ENCODE measurements at places on chromosomes 16 and 17.

DNA sequence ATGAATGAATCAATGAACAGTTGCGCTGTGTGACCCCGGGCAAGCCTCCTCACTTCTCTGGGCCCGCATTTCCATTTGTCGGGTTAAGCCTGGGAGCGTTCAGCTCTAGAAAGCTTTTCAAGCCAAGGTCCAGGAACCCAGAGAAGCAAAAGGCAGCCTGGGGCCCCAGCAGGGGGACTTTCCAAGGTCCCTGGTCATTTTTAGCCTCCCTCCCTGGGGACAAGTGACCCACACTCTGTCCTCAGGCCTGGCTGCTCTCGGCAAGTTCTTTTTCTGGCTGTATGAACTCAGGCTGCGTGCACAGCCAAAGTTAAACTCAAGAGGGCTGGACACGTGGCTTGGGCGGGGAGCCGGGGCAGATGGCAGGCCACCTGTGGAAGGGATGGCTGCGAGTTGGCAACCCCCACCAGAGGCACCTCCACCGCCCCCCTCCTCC, 41.4 kb upstream of the CIBAR2 start:
- no peak for DNase-seq

DNA sequence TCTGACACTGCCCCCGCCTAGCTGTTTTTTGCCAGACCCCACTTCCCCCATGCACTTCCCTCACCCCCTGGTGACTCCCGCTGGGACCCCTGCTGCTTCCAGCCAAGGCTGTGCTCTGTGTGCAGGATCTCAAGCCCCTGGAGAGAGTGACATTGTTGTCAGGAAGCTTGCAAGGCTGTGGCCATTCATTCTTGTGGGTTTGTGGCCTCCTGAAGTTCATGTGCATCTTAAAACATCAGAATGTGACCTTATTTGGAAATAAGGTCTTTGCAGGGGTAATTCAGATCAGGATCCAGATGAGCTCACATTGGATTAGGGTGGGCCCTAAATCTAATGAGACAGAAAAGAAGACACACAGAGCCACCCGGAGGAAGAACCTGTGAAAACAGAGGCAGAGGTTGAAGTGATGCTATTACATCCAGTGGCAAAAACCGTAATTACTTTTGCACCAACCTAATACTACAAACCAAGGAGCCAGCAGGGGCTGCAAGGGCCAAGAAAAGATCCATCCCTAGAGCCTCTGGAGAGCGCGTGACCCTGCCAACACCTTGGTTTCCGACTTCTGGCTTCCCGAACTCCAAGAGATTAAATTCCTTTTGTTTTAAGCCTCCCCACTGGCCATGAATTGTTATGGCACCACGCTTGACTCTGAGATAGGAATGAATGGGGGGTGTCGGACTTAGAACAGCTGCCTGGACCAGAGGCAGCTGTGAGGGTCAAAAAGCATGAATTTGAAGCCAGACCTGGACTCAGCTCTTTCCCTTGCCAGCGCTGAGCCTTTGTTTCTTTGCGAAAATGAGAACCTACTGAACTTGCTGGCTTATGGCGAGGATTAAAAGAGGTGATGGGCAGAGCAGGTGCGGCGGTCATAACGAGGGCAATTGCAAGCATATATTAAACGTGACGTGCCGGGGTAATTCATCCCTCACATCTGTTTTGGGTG, 75.5 kb downstream of the BMERB1 start:
- DNase-seq, result peak; percentile 48

GRCh38 chr16:3595110-3595486, 16.3 kb downstream of the SLX4 start:
- no peak for DNase-seq

DNA sequence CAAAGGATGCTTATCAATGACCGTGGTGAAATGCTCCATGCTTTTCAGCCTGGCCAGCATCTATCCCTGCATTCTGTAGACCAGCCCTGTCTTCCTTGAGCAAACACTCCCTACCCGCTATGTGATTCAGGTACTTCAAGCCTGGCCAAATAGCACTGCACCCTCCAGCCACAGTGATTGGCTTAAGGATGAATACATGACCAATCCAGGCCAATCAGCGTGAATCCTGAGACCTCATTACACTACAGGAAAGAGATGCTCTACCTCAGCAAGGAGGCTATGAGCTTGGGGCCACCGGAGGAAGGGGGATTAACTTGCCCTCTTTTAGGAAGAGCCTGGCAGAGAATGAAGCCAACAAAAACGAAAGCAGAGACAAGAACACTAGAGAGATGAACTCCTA, 162.5 kb downstream of the ZNF423 start:
- no peak for DNase-seq

DNA sequence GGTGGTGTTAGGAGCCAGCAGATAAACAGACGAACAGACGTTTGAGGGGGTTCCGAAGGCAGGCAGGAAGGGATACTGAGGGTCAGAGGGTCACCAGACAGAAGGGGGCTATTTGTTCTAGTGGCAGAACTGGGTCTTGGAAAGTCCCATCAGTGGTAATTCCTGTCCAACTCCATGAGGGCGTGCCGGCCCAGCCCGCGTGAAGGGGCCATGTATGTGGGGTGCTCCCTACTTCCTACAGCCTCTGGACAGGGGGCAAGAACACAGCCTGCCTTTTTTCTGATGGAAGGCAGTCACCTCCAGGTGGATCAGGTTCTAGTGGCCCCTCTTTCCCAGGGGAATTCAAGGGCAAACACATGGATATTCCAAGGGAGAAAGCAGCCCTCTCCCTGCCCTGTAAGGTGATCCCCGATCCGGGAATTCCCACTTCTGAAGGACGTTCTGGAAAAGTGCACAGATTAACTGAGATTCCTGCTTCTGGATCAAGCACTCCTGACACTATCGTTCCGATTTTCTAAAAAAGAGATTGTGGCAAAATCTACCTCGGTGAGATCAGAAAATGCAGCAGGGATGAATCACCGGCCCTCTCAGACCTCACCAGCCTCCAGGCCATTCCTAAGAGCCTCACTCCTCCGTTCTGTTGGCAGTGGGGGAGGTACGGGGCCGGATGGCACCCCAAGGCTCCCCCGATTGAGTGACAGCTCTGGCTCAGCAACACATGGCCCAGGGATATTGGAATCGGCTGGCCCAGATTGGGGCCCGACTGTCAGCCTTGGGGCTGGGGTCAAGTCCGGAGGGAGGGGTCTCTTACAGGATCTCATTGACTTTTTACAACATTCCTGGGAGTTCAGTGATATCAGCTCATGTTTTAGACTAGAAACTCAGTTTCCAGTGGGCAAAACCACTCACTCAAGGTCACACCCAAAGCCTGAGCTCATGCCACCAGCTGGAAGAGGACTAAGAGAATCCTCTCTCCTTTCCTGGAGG, 12.4 kb downstream of the STX1B start:
- DNase-seq, result no peak

- DNase-seq, result peak; percentile 25
These were observed 415.0 kb upstream of the XYLT1 start for GRCh38 chr16:17885659-17886207.

DNA sequence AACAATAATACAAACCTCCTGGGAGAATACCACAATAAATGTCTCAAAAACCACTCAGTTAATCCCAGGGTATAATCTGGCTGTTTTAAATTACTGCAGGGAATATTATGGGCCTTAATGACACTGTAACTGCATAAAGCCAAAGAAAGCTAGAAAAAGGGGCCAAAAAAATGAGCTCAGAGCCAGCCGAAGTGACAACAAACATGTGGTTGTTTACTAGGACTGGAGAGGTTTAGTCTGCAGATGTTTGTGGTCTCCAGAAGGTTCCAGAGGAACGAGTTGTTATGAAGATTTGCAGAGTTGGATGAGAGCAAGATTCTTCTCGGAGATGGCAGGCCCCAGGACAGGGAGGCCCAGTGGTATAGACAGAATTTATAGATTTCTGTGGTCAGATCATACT, 97.1 kb upstream of the AKTIP start:
- no peak for DNase-seq

- no peak for DNase-seq
These were observed 151.0 kb downstream of the SHISA9 start for GRCh38 chr16:13052431-13052830.

GRCh38 chr16:86428729-86429517, 81.4 kb upstream of the FOXF1 start:
- peak; percentile 23 for DNase-seq

GRCh38 chr17:46782250-46782953, 36.1 kb downstream of the WNT3 start:
- no peak for DNase-seq

DNA sequence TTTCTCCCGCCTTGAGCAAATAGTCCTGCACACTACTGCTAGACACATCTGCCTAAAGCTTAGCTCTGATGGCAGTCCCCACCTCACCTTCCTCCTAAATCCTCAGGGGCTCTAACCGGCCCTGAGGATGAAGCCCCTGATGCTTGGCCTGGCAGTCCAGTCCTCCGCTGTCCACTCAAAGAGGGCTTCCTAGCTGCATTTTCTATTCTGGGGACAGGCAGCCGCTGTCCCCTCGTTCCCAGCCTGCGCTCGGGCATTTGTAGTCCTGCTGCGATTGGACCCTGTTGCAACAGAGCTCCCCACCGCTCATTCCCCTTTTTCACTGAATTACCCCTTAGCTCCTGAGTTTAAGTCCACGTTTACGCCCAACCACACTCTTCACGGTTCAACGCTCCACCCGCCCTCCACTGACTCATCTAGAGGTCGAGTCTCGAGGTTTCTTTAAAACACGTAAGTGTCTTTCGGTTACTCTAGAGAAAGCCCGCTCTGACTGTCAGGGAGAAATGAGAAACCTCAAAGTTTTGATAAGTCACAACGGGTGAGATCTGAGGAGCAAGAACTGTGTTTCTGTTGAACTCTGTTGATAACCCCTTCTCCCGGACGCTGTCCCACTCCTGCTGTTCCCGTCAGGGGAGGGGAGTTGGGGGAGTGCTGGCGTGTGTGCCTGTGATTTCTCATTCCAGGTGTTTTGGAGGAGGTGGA, 4.5 kb downstream of the CCR7 start:
- no peak for DNase-seq

GRCh38 chr17:74545843-74546230, at the start of gene CD300C:
Gene CD300C, minus strand, starts transcription at chr17:74546115. Its CDS starts 333 bp downstream, at chr17:74545782.
- DNase-seq, result no peak

DNA sequence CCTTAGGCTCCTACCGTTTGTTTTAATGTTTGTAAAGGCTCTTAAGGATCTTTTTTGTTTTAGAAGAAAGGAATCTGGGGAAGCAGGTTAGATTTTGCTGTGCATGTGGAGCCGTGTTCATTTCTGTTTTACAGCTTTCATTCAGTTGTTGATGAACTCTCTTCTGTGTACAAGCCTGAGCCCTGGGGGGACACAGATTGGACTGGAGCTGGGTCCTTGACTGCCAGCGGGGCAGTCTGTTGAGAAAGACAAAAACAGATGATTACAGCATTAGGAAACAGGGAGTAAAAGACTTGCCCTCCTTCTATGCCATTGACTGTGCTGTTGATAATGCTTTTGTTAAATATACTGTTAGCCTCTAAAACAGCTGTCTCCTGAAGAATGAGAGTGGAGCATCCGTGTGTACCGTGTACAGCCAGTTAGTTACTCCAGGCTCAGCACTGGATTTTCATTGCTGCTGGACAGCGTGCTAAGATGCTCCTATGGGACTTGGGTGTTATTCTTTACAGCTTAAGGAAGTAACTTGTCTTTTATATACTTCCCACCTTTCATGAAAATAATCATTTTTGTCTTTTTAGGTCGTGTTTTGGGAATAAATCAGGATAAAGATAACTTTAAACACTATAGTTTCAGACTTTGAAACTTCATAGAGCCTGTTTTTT, 3.2 kb downstream of the MAP1LC3B start:
- DNase-seq, result no peak

- DNase-seq, result no peak
These were observed 1.3 kb downstream of the ATP5MC1 start for GRCh38 chr17:48893646-48894508.

- no peak for DNase-seq
These were observed 18.2 kb downstream of the EMC8 start for GRCh38 chr16:85781156-85781555.

- DNase-seq, result peak; percentile 45
These were observed 454.8 kb upstream of the CDH11 start for GRCh38 chr16:65576631-65577030.

GRCh38 chr17:7523033-7523432, 25.8 kb upstream of the TNFSF12 start:
- peak; percentile 50 for DNase-seq

- no peak for DNase-seq
These were observed 209.3 kb downstream of the MSI2 start for GRCh38 chr17:57465610-57466009.

GRCh38 chr17:63679214-63679613, 20.7 kb downstream of the LIMD2 start:
- DNase-seq, result no peak

GRCh38 chr17:34246446-34246845, 8.6 kb upstream of the CCL2 start:
- DNase-seq, result no peak

DNA sequence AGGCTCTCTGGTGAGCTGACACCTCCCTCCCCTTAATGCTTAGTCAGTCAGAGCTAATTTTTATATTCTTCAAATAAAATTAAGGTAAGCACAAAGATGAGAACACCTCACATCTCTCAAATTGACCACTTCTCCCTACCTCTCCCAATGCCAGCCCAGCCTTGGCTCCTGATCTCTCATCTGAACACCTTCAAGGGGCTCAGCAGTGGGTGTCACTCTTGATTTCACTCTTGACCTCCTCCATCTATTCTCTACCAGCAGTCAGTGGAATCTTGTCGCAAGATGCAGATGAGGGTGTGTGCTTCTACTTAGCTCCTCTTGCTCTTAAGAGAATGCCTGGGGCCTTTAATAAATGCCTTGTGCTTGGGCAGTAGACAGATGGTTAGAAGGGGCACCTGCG, 309.0 kb upstream of the IRX3 start:
- DNase-seq, result no peak

- DNase-seq, result no peak
These were observed 323.8 kb upstream of the ZFHX3 start for GRCh38 chr16:73371584-73372319.

- no peak for DNase-seq
These were observed 49.2 kb downstream of the NOS2 start for GRCh38 chr17:27751166-27751565.

- DNase-seq, result no peak
These were observed 45.3 kb downstream of the MPRIP start for GRCh38 chr17:17087424-17088015.

GRCh38 chr17:37848690-37849616, 75.3 kb upstream of the TBC1D3K start:
- no peak for DNase-seq

DNA sequence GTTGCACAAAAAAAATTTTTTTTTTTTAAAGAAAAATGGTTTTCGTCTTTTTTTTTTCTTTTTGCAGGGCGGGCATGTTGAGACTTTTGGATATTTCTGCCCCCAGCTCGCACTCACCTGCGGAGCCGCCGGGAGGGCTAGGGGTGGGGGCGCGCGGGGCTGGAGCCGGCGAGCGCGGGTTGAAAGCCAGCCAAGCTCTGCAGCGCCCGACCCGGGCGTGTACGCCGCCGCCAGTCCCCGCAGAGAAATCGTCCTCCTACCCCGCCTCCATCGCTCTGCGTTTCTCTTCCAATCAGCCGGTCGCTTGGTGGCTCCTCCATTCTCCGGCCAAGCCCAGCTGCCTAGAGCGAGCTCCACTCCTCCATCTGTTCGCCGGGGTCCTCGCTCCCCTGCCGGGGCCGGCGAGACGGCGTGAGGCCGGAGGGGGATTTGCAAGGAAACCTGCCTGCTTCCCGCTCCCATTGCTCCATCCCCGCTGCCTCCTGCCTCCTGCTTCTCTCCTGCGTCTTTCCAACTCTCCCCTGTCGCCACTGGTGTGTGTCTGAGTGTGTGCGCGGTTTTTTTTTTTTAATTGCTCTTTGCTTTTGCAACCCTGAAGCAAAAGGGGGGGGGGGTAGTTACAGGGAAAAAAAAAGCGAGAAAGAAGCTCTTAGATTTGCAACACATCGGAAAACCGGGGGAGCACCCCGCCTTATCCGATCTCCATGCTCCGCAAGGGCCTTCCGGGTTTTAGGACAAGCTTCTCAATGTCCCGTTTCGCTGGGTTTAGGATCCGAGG, 1.8 kb upstream of the UBTF start:
- no peak for DNase-seq

GRCh38 chr16:31458073-31458843, 1.0 kb upstream of the ARMC5 start:
- DNase-seq, result no peak
